ENCODE measurements at places on chromosomes 2 and 18. TPM values are rescaled to one million over a fixed set of nuclear protein-coding genes. Genes with fewer than 3 reads are reported as not detected.

Gene CHRNG
- 160 TPM for polyA plus RNA-seq

Gene M1AP
- 0.14 TPM for polyA plus RNA-seq

Gene COLEC11
- polyA plus RNA-seq, result 0.40 TPM

Gene KIAA2012
- 0.37 TPM for polyA plus RNA-seq

Gene RAB3GAP1
- polyA plus RNA-seq, result 34.3 TPM

Gene CDH2
- 4.4 TPM for polyA plus RNA-seq

Gene GDF7
- 0.66 TPM for polyA plus RNA-seq

Gene YPEL5
- 49.9 TPM for polyA plus RNA-seq

Gene IL36RN
- polyA plus RNA-seq, result not detected

Gene PRKAG3
- polyA plus RNA-seq, result 32.9 TPM

Gene NAT8
- polyA plus RNA-seq, result 0.29 TPM

Gene CLEC4F
- polyA plus RNA-seq, result 0.24 TPM

All from forelimb muscle (tissue), 1 donor.